NCI-H146 (cell line): ENCODE measurements at places on chromosomes 7 and 10.

GRCh38 chr10:44958196-44958897, 1.3 kb upstream of the RASSF4 start:
- DNase-seq: no peak

DNA sequence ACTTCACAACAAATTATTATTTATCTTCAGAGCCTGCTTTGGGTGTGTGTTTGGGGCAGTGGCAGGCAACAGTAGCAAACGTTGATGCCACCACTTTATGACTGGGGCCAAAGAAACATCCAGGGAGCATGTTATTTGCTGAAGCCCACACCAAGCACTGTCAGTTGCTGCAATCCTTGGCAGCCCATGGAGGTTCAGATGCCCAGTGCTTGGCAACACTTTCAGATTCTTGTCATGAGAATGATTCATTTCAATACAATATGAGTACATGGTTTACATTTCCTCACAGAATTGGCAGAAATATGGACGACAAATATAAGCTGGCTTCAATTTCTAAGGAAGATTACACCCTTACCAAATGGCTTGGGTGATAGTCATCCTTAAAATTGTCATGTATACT, 46.5 kb upstream of the GLI3 start:
- no peak for DNase-seq

GRCh38 chr10:94777886-94778458, 15.5 kb downstream of the CYP2C19 start:
- DNase-seq: no peak

GRCh38 chr10:1687623-1688150, 49.6 kb downstream of the ADARB2 start:
- no peak for DNase-seq

GRCh38 chr10:75648854-75649253, 217.4 kb downstream of the LRMDA start:
- DNase-seq: no peak

DNA sequence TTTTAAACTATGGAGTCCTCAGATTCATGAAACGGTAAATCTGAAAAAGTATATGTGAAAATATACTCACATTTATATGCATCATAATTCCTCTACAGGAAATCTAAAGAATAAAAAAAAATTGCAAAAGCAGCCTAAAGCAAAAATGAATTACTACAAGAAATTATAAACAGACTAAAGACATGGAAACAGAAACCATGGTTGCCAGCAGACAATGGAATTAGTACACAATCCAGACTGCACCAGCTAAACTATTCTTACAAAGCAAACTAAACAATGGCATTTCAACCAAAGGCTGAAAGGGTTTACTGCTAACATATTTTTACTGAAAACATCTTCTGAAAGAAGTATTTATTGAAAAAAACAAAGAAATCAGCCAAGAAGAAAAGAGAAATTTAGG, 51.6 kb downstream of the COL28A1 start:
- DNase-seq: no peak

GRCh38 chr7:93258661-93259060, 26.5 kb downstream of the VPS50 start:
- DNase-seq: no peak

DNA sequence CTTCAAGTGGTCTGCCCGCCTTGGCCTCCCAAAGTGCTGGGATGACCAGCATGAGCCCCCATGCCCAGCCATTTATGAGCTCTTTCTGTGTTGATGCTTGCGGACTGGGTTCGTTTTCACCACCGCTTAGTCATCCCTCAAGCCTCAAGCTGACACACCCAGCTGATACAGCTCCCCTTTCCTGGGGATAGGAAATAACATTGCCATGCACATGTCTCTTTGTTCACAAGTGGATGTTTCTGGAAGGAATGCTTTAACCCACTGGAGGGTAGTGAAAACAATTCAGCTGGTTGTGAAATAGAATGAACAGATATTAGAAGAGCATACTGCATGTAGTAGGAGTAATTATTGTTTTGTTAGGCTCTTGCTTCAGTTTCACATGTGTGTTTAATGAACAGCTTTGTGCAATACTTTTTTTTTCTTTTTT, 8.5 kb upstream of the METTL27 start:
- no peak for DNase-seq

DNA sequence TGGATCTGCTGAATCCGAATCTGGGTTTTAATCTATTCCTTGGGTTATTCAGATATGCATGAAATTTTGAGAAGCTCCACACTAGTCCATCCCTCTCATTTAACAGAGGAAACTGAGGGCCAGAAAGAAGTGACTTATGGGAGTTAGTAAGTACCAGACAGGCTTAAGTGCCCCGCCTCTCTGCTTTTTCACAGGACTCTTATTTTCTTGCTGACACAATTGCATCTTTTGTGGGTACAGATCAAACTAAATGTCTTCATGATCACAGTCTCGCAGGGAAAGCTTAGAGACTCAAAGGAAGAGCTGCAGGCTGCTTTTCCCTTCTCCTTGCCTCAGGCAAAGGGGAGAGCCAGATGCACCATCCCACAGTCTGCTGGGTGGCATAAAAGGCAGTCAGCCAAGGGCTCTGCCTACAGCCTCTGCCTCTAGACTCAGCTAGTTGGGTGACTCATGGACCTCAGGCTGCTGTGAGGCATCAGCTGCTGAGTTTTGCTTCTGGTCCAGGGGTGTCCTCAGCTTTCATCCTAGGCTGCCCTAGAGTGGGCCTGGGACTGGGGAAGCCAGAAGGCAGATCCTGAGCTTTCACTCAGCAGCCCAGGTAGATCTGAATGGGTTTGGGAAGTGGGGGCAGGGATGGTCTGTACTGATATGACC, 11.6 kb downstream of the GOLGA7B start:
- DNase-seq: no peak

GRCh38 chr10:88456730-88457129, 126.4 kb downstream of the RNLS start:
- no peak for DNase-seq

GRCh38 chr10:99582255-99582770, 37.9 kb downstream of the SLC25A28 start:
- DNase-seq: no peak

GRCh38 chr10:48340734-48341133, 34.3 kb downstream of the MAPK8 start:
- no peak for DNase-seq
